Heart left ventricle (tissue), 16 donors: ENCODE measurements at places on chromosomes 4 and X.

- no peak for DNase-seq
Observed at GRCh38 chrX:20382518-20383297, 116.0 kb upstream of the RPS6KA3 start.

DNA sequence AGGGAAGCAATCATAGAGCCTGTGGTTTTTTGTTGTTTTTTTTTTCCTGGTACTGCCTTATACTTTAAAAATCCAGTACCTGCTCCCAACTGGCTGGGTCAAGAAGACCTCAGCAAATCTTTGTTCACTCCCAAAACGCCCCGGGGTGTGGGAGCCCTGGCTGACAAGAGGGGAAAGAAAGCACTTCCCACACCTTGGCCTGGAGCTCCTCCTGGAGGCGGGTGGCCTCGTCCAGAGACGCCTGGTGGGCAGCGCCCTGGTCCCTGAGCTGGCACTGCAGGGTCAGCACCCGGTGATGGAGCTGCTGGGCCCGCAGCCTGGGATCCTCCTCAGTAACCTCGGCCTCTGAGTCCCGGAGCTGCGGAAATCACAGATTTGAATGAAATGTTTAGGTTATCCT lies 38.2 kb downstream of the C4orf50 start:
- no peak for DNase-seq

DNA sequence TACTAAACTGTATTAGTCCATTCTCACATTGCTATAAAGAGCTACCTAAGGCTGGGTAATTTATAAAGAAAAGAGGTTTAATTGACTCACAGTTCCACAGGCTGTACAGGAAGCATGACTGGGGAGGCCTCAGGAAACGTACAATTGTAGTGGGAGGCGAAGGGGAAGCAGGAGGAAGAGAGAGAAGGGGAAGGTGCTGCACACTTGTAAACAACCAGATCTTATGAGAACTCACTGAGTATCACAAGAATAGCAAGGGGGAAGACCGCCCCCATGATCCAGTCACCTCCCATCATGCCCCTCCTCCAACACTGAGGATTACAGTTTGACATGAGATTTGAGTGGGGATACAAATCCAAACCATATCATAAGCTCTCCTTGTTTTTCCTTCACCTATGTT lies 40.9 kb downstream of the RPA4 start:
- no peak for DNase-seq

GRCh38 chr4:26207631-26208030 lies 113.2 kb upstream of the RBPJ start:
- DNase-seq, result no peak

DNA sequence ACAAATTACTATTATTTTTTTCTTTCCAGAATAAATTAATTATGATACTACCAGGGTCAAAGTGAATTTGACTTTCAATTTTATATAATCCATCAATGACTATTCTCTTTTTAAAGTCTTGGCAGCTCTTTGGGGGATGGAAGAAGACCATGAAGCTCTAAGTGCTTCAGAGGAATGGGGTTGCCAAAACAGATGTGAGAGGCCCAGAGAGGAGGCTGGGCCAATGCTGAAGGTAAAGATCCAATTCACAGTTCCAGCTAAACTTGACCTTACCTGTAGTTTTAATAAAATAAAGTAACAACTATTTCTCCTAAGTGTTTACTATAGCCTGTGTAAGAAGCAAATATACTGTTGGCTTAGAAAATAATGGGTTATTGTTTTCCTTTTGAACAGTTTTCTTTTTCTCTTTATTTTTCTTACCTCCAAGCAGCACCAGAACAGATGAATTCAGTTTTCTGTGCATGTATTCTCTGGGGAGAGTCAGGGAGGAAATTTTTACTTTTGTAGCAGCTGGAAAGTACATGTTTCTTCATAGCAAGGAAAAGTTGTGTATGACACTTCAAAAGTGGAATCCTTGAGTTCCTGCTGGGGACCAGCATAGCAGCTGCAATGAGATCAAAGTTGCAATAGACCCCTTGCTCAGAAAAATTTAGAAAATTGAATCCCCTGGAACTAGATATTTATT lies 104.9 kb downstream of the CEP44 start:
- DNase-seq, result no peak

- no peak for DNase-seq
Observed at GRCh38 chr4:87118826-87119225, 101.6 kb downstream of the KLHL8 start.

- DNase-seq, result no peak
Observed at GRCh38 chr4:74682567-74683359, 111.6 kb downstream of the BTC start.
